ENCODE measurements at places on chromosomes 1 and 21.

- no peak for DNase-seq
These were observed 506 bp downstream of the C1orf50 start for GRCh38 chr1:42767510-42768000.

DNA sequence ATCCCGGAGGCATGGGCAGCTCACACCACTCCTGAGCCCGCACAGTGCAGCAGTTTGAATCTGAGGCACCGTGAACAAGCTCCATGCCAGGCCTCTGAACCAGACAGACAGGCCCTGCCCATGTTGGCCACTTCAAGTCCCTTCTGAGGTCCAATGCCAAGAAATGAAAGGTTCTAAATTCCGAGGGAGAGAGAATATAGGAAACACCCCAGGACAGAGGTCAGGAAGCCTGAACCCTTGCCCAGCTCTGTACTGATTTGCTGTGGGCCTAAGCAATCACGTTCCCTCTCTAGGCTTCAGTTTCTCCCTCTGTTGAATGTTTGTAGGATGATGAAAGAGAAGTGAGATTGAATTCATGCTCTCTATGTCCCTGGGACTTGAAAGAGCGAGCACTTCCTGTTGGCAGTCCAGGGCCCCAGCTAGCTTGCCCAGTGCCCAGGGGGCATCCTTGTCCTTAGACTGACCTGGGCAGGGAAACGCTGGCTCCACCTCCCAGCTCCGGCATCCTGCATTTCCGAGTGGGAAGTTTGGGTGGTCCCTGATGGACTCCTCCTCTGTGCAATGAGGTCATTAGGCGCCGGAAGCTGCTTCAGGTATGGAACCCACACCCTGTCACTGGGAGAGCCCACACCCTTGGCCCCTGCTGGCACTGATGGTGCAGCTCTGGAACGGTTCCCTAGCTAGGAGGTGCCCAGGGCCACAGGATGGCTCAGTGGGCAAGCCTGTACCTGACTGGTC, 242.4 kb upstream of the TMEM51 start:
- DNase-seq, result no peak

- peak; percentile 71 for DNase-seq
These were observed 83.8 kb upstream of the HOOK1 start for GRCh38 chr1:59730759-59731478.

- no peak for DNase-seq
These were observed 468 bp upstream of the ABCA4 start for GRCh38 chr1:94121411-94121821.

DNA sequence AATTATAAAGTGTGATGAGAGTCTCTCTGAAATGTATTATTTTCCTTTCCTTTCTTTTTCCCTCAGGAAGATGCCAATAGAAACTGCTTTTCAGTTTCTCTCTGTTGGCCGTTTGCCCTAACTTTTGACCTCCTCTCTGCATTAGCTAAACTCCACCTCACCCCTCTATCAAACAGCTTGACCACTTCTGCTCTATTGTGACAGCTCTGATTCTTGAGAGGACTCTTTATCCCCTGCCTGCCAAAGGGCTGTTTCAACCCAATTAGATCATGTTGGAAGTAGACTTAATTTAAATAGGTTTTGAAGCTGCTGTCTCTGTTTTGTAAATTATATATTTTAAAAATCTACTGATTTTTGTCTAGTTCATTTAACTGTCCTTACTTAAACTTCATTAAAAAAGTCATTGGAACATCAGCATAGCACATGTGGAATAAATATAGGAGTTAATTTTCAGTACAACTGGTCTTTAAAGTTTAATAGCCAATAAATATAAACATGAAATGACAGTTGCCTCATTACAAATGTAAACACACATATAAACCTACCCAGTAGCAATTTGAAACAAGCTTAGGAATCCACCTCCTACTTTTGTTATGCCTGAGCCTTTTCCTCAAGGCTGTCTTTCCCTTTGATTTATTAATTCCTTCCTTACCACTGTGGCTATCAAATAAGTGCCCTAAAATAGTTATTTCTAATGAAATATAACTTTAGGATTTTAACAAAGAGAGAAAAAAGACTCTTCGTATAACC, 152.0 kb downstream of the CHRM3 start:
- DNase-seq, result no peak

DNA sequence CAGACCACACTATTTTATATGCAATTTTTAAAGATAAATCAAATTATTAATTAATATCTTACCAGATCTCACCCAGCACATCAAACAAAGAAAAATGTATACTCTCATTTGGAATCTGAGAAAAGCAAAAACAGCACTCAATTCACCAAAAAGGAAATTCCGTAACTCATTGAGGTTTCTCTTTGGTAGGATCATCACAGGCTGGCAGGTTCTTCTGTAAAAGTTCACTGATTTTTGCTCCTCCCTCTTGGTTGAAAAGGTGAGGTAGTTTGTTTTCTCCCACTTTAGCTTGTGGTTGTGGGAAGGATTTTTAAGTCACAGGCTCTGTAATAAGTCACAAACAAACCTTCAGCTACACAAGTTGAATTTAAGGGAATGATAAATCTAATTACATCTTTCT, at the start of gene LIPI:
TSS of gene LIPI (minus strand) at position 218 of the 400 bp plus-strand sequence. CDS start at position 108, 110 bp downstream.
- no peak for DNase-seq

DNA sequence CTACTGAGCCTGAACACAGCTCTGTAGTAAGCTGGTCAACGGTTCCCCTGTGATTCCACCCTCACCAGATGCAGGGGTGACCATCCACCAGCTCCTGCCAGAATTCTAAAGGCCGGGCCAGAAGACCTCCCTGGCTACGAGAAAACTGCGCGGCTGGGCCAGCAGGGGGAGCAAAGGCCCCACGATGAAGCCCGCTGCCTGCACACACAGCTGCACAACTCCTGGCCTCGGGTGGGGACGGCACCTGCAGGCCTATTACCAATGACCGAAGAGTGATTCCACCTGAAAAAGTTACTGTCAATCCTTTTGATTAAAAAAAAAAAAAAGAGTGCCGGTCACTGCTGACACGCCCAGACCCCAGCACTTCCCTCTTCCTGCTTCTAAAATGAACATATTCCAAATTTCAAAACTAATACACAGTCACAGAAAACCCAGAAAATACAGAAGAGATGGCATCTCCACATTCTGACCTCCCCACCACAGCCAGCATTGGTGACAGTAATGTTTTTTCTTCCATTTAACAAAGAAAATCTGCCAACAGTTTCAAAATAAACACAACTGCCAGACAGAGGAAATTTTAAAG, 49.8 kb upstream of the RIPK4 start:
- no peak for DNase-seq

- peak; percentile 61 for DNase-seq
These were observed 36.1 kb upstream of the RGS1 start for GRCh38 chr1:192539297-192540092.

DNA sequence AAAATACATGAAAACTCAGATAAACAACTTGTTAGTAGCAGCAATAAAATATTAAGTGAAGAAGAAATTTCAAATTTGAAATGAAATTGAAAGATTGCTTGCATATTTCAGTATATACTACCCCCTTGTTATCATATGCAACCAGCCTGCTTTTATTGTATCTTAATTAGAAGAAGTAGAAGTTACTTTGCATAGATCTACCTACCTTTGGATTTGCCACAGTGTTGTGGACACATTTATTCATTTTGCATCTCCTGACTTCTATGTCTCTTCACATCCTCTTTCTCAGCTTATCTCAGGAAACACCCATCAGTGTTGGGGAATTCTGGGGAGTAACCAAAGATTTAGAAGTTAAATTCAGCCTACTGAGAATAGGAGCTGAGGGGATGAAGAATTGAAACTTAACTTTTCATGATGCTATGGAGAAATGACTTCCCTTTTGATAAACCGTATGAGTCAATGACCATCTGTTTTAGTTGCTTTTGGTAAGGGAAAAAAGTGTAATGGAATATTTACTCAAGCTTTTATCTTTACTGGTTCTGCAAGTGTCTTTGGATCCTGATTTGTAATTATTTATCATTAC, 96.9 kb downstream of the RGL1 start:
- no peak for DNase-seq

DNA sequence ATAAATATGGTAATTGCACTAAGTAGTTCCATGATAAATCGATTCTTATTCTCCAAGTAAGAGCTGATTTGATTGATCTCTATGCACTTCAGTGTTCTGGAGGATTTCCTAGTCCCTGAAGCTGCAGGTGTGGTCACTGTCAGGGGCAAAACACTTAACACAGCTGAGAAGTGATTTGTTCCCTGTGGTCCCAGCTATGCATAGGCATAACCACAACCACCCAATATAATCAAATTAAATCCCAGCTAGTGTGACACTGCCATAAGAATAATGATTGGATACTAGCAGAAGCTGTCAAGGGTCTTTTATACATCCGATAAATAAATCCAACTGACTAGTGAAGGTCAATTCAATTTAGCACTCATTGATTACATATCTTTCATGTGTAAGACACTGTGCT, 60.1 kb downstream of the PTGER3 start:
- no peak for DNase-seq

GRCh38 chr1:119594376-119594775, 53.7 kb downstream of the ZNF697 start:
- no peak for DNase-seq

DNA sequence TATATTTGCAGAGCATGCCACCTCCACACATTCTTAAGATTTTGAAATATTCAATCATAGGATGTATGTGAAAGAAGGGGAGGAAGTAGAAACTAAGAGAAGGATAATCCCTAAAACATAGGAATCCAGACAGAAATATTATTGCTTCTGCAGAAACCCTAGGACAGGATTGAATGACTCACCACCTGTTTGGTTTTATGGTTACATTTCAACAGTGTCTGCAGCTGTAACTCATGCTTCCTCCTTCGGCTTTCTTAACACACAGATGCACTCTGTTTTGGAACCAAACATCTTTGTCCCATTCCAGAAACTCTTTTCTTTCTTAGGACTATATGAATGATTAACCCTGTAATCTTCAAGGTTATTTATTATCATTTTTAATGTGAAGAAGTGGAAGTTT, 20.7 kb downstream of the RGS7 start:
- DNase-seq, result no peak

DNA sequence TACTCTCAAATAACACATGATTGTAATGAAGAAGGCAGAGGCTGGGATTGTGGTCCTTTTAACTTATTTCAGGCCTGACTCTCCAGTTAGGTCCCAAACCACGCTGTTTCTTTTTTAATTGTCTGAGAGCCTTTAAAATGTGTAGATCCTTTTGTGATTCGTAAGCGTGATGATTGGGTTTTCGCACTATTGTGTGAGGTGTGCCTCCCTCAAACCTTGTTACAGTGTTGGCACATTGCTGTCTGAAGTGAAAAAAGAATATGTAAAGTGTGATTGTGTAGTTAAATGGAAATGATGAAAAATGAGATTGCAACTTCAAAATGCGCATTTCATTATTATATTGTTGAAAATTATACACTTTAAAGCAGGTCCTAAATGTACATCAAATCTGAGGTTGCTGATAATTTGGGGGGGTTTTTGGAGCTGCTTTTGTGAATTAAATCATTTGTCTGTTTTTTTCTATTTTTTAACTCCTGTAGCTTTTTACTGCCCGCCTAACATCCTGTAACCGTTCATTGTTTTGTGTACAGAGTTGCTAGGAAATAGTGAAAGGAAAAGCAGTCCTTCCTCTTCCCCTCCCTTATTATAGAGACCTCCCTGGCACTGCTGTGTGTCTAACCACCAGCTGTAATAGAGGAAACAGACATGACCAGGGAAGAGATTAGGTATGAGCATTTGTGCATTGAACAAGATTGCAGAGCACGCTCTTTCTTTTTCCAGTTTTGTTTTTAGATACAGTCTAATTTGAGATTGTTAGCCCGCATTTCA, 43.3 kb downstream of the IARS2 start:
- DNase-seq, result no peak

- no peak for DNase-seq
These were observed 18.6 kb downstream of the CD247 start for GRCh38 chr1:167499664-167500101.

- no peak for DNase-seq
These were observed 11.6 kb upstream of the PADI6 start for GRCh38 chr1:17360272-17360956.

DNA sequence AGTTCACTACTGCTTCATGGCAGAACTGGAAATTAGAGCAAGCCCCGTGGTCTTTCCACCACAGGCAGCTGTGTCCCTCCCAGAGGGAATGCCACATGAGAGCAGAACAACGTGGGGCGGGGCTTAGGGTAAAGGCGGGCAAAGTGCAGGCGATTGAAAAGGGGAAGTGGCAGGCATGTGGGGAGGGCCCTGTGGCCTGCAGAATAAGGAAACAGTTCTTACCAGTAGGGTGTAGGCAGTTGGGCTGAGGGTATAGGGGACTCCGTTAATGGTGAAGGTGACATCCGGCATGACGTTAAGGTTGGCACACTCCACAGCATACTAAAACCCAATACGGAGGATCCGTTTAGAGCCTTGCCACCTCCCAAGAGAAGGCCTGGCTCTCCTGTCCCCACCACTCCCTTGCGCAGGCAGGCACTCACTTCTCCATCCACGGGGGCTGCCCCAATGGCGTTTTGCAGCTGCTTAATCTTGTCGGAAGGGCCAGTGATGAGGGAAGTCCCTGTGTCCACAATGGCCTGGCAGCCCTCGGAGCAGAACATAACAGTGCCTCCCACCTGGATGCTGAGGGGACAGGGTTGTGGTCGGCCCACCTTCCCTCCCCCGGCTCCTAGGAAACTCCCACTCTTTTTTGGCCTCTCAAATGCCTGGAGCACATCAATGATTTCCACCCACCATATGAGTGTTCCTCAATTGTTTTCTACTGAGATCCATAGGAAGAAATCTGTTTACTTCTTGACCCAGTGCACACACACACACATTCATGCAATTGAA, 9.1 kb upstream of the RAB7B start:
- DNase-seq, result no peak

GRCh38 chr1:30366911-30367310, 356.5 kb downstream of the MATN1 start:
- DNase-seq, result peak; percentile 34

GRCh38 chr1:84936116-84936810, 43.3 kb upstream of the LPAR3 start:
- peak; percentile 39 for DNase-seq

DNA sequence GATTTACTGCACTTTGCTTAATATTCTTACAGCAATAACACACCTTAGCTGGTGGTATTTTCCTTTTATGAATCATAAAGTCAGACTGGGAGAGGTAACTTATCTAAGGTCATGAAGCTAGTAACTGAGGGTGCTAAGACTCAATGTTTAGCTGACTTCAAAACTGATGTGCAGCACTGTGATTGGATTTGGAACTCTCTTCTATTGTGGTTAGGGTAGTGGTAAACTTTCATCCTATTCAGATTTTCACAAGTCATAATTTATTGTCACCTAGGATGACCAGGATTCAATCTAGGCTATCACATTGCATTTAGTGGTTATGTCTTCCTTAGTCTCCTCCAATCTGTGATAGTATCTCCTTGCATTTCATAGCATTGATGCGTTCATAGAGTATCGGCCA, 18.9 kb downstream of the EPB41 start:
- no peak for DNase-seq

- DNase-seq, result no peak
These were observed 37.2 kb downstream of the RIMS3 start for GRCh38 chr1:40627987-40628902.

GRCh38 chr1:208866386-208866955, 622.3 kb upstream of the PLXNA2 start:
- no peak for DNase-seq

DNA sequence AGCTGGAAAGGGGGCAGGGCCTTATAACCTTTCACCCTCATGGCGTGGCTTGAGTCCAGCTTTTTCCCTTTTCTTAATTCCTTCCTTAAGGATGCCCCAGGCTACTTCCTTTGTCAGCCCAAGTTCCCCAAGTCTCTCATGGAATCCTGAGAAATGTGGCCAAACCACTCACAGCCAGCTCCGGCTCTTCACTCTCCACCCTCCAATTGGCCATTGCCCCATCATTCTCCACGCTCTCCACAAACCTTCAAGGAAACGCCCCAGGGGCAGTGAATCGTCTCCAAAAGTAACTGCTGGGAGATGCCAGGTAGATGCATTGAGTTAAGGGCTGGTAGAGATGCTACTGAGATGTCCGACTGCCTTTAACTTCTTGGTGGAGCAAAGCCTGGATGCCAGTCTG, 113.5 kb upstream of the CD34 start:
- no peak for DNase-seq

Measured in HCT116 (cell line).